ENCODE measurements at places on chromosomes 7 and 10. TPM values are rescaled to one million over a fixed set of nuclear protein-coding genes. Genes with fewer than 3 reads are reported as not detected.

The CPA5 gene
- total RNA-seq = not detected

The CCDC172 gene
- not detected for total RNA-seq

The ATOH7 gene
- total RNA-seq = 0.20 TPM

GRCh38 chr7:158663428-158663741 lies 41.2 kb downstream of the NCAPG2 start:
- H3K36me3 ChIP-seq = peaks cover 20% of the 10 kb centered on the region
- peak overlapping the region; percentile 47 for H3K27ac ChIP-seq
- H3K4me3 ChIP-seq = no peak overlapping the region
- H3K27me3 ChIP-seq = no peaks in the 10 kb centered on the region

DNA sequence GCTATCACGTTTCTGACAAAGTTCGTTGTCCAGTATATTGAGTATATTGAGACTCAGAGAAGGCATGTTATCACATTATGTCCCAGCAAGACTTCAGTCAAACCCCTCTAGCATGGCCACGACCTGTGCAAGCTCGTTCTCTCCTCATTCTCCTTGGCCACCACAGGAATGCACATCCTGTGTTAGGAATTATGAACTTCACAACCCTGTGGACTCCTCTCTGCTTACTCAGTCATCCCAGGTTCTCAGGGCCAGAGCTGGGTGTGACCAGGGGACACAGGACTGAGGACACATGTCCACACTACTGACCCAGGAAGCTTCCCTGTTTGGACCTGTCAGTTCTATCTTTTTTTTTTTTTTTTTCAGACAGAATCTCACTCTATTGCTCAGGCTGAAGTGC lies 4.4 kb downstream of the SH2D4B start:
- no peak for DNase-seq
- H3K4me3 ChIP-seq = no peak overlapping the region

DNA sequence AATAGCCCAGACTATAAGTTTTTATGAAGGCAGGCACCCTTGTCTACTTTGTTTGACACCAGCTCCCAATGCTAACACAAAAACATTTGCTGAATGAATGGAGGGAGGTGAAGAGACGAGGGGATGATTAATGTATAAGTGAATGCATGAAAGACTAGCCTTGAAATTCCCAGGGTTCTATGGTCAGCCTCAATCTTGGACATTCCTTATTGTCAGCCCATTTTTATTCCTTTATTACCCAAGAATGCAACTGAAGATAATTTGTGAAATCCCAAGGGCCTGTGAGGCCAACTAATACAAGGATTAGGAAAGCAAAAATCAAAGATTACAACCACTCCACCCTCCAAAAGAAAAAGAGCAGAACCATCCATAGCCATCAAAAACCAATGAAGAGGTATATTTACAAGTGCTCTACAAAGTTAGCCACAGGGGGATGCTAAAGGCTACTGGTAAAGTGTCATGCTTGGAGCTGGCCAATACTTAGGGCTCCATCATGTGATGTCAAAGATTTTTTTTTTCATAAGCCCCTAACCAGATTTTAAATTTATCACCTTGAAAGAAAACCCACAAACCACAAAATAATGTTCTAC lies 40.0 kb upstream of the ASAH2 start:
- peaks cover 3% of the 10 kb centered on the region for H3K36me3 ChIP-seq
- H3K27ac ChIP-seq = no peak overlapping the region
- no peak for DNase-seq
- no peak overlapping the region for H3K4me3 ChIP-seq
- no peaks in the 10 kb centered on the region for H3K4me1 ChIP-seq

DNA sequence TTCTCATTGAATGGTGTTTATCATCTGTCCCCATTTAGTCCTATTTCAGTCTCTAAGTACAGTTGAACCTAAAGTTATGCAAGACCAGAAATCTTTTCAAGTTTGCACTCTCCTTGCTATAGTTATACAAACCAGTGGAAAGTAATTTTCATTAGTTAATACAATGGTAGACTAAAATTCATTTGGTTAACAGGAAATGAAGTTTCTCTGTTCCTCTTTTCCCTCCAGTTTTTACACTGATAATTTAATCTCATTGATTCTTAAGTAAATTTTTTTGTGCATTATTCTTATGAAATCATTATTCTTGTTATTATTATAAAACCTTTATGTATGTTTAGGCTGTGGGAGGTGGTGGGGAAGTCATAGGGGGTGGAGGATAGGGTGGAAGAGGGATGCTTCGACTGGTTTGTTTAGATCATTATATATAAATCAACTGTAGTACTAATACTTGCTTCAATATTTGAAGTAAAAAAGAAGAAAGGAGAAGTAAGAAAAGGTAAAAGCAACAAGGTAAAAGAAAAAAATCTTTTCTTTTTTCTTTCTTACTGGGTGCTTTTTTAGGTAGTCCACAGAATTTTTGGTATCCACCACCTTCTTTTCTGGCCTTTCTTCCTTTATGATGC lies 104.1 kb downstream of the GPR85 start:
- no peak overlapping the region for H3K4me3 ChIP-seq
- H3K36me3 ChIP-seq = no peaks in the 10 kb centered on the region

DNA sequence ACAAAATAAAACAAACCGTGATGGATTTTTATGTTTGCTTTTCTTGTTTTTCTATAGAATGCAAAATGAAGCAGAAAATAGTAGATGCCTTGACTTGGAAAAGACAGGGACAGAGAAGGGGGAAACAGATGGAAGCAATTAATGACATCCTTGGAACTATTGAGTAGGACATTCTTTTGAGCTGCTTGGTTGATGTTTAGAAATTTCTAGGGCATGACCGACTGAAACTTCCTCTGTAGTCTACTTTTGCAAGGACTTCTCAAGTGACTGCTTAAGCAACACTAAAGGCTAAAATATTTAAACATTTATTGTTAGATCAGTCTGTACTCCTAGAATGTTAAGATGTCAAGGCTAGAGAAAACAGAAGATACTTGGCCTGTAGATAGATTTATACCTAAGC lies 49.4 kb downstream of the VCL start:
- H3K4me3 ChIP-seq = no peak overlapping the region
- H3K27ac ChIP-seq = no peak overlapping the region
- peaks cover 8% of the 10 kb centered on the region for H3K36me3 ChIP-seq
- no peaks in the 10 kb centered on the region for H3K27me3 ChIP-seq
- H3K4me1 ChIP-seq = peaks cover 9% of the 10 kb centered on the region

DNA sequence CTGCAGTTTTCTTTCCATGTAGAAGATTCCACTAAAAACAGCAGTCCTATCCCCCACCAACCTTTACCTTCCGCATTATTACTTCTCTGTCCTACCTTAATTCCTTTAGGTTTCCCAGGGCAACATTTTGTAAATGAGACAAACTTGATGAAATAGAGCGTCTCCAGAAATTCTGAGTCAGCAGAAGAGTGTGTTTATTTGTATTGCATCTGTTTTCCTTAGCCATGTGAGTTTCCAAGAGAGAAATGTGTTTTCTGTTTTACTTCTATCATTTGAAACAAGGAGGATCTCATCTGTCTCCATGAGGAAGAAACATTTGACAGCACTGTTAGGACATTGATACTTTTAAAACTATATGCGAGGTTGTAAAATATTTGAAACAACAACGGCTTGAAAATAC lies 244.2 kb upstream of the PLXDC2 start:
- H3K36me3 ChIP-seq = no peaks in the 10 kb centered on the region
- no peaks in the 10 kb centered on the region for H3K4me1 ChIP-seq
- H3K27ac ChIP-seq = no peak overlapping the region
- H3K27me3 ChIP-seq = no peaks in the 10 kb centered on the region

DNA sequence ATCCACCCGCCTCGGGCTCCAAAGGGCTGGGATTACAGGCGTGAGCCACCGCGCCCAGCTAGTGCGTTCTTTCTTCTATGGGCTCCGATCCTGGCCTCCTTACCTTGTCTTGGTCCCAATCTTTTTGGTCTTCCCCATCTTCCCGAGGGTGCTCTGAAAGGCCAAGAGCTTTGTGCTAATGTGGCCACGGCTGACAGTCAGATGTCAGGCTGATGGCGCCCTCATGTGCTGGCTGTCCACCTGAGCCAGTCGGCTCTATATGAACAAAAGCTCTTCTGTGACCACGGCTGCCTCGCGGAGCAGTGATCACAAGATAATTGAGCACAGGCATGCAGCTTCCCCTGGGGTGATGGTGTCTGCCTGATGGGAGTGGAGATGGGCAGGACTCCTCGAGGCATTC lies 11.0 kb upstream of the AHCYL2 start:
- peaks cover 30% of the 10 kb centered on the region for H3K36me3 ChIP-seq
- no peak overlapping the region for H3K27ac ChIP-seq
- peak overlapping the region; percentile 0 for H3K4me3 ChIP-seq
- DNase-seq = peak; percentile 15

All from neural crest cell (in vitro differentiated cells).